ENCODE measurements at places on chromosomes 3 and 15.
A peak's percentile ranks its signal among the peaks of the same experiment; 100 is the strongest.

GRCh38 chr3:81580355-81580754 lies 181.1 kb downstream of the GBE1 start:
- no peak for DNase-seq

DNA sequence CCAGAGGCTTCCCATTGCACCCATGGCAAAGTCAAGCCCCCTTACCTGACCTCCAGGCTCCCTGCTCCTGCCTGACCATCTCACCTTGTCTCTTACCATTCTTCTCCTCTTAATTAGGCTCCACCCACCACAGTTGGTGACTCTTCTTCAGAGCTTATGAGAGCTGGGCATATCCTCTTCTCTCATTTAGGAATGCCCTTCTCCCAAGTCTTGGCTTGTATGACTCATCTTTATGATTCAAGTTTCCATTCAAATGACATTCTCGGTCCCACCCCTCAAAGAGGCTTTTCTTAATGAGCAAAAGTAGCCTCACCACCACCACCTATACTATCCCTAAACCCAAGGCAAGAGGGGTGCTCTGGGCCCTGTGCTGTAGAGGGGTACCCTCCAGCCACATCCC lies 55.3 kb upstream of the NUDT16 start:
- DNase-seq = peak; percentile 8

DNA sequence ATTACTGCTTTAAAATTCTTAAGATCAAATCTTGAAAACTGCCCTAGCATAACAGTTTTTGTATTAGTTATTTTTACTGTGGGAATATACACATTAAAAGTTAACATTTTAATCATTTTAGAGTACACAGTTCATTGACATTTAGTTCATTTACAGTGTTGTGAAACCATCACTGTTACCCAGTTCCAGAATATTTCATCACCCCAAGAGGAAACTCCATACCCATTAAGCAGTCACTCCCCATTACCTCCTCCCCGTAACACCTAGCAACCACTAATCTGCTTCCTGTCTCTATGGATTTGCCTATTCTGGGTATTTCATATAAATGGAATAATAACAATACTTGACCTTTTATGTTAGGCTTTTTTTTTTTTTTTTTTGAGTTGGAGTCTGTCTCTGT lies 164.1 kb upstream of the LRRFIP2 start:
- DNase-seq = peak; percentile 70

GRCh38 chr15:69743091-69743490 lies 290.5 kb downstream of the RPLP1 start:
- DNase-seq = no peak

DNA sequence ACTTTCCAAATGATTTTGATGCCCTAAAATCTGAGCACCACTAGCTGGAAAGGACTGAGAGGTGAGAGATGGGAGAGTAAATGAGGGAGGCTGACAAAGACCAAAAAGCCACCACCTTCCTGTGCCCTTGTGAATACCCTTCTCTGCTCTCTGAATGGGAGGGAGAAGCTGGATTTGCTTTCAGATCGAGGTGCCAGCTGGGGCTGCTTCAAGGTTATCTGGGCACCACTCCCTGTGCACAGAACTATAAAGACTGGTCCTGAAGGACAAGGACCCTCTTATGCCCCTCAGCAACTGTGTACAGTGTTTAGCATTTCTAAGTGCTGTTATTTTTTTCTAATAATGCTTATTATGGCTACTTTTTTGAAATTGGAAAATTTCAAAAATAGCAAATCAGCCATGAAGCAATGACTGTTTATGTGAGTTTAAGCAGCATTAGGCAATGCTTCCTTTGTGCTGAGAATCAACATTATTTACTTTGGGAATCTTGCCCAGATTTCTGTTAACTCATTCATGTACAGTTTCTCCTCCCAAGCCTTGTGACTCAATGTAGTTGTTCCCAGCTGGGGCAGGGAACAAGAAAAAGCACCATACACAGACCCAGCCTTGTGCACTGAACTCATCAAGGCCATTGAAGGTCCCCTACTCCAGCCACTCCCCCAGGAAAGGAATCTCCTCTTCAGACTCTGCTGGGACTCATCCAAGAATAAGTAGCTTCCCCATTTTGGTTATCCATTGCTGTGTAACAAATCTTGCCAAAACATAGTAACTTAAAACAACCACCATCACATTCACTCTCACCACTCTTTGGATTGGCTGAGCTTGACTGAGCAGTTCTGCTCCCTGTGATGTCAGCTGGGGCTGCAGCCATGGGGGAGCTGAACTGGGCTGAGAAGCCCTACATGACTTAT lies 37.3 kb upstream of the CDV3 start:
- peak; percentile 92 for DNase-seq

- no peak for DNase-seq
These were observed 380.7 kb upstream of the KCNMB2 start for GRCh38 chr3:178155521-178155920.

- no peak for DNase-seq
These were observed 29.4 kb downstream of the FHIT start for GRCh38 chr3:61221759-61222362.

DNA sequence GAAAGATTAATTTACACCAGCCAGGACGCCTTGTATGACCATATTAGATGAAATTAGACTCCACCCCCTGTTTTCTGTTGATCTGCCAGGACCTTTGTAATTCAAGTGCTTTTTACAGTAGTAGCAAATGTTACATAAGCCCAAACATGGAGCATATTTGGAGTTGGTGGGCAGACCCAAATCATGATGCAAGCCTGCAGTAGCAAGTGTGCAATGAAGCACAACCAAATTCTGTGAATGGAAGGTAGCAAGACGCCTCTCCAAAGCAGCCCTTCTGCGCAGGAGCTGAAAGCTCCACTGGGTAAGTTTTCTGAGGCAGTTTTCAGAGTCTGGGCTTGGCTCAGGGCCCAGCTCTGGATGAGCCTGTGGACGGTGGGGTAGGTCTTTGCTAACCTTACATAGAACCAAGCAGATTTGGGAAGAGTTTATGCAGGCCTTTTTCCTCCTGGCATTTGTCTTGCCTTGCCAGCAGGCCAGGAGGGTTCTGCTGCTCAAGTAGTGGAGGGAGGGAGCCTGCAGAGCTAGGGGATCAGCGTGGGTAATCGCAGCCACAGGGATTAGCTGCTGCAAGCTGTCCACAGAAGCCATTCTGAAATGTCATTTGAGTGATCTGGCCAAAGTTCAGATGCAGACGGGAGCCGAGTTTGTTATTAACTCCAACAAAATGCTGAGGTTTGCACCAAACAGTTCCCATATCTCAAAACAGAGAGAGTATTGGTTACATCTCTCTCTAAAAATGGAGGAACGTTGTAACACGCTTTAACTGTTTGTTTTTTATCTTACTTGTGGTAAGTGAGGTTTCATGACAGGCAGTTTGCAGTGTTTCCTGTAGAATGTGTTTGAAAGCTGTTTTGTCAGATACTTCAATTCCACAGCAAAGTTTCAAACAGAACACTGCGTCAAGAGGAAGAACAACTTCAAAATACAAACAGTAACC lies 55.4 kb downstream of the PSMD6 start:
- peak; percentile 53 for DNase-seq

Data from cardiac fibroblast (primary cell).